ENCODE measurements at places on chromosomes 11 and 22.

DNA sequence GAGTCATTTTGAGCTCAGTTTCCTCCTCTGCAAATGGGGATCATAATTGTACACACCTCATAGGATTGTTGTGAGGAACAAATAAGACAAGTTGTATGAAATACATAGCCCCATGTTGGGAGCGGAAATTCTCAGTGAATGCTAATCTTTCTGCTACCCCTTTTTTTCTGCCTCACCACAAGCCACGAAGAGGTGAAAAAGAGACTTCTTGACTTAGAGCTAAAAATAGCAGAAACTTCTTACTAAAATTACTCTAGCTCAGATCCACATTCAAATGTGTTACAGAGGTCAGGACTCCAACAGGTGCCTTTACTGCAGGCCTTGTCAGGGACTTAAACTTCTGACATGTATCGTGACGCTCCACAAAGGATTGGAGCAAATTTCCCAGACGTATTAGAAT, 128.5 kb downstream of the MIAT start:
- no peak for DNase-seq

DNA sequence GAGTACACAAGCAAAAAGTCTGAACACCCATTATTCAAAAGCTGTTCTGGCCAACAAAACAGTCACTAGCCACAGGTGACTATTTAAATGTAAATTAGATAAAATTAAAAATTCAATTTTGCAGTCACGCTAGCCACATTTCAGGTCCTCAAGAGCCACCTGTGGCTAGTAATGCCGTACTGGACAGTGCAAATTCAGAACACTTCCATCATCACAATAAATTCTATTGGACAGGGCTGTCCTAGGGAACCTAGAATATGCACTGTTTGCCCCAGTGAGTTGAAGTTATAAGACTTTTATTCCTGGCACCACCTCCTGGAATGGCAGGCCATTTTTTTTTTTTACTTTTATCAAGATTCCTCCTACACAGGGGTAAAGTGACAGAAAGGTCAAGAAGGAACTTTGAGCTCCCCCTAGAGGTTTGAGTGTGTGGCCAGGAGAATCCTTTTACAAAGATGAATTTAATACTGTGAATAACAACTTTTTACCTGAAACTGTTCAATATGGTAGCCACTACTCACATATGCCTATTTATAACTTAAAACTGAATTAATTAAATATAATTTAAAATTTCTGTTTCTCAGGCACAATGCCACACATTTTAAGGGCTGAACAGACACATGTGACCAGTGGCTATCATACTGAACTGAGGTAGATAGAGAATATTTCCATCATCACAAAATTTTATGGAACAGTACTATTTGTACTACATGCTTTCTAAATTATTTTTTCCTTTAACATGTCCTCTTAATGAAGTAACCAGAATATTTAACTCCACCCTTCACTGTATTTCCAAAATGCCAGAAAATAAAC, 6.5 kb downstream of the MSANTD2 start:
- no peak for DNase-seq

GRCh38 chr11:105181100-105181499, 41.5 kb upstream of the CARD18 start:
- DNase-seq = no peak

DNA sequence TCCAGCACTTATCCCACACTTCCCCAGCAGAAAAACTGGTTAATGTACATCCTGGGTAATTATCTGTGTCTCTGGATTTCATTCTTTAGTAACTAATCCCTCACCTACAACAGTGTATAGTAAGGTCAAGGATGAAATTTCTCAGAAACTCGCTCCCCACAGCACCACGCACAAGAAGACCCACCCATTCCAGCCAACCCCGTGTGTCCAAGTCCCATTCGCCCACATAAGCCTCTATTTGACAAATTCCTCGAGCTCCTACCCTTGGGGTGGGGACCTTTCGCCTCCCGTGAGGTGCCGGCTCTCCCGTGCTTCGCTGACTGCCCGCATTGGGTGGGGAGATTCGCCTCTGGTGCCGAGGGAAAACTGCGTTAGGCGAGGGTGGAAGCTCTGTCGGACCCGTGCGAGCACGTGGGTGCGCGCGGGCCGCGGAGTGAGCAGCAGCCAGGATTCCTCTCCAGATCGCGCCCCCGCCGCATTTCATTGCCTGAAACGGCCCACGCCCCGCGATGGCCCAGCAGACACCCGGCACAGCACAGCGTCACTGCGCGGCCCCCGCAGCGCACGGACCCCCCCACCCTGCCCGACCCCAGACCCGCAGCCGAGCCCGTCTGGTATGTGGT, 866 bp downstream of the EXPH5 start:
- DNase-seq = peak; percentile 55

DNA sequence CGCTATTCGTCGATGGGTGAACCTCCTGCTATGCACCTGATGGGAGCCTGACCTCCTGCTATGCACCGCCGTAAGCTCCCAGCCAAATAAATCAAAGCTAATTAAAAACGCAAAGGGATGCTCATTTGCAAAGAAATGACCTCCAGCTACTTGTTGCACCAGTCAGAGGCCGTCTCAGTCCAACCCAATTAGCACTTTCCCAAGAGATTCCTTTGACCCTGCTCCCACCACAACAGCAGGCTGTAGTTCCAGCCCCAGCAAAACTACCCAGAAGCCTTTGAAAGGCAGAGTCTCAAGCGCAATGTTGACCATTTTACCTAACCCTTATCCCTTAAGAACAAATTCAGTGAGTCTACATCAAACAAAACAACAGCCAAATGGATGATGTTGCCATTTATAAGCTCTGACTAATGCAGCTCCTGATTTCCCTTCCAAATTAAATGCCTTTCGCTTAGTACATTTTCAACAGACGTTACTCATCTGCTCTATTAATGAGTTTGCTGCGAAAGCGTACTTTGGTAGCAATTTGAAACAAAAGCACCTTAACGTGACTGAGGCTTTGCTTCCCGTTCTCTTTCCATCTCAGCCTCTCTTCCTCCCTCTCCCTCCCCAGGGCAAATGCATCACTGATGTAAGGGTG, 17.2 kb upstream of the BSX start:
- no peak for DNase-seq

DNA sequence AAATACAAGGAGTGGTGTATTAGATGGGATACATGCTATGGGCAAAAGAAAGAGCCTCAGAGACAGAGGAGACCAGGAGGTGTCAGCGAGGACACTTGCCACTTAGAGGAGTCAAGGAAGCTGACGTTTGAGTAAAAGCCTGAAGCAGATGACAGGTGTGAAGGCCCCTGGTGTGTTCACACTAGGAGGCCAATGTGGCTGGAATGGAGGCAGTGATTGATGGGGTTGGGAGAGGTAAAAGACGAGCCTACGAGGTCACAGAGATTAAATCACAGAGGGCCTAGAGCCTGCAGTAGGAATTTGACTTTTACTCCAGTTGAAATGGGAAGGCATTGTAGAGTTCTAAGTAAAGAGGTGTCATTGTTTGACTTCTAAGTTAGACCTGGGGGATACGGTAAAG, 12.0 kb upstream of the GDPD5 start:
- no peak for DNase-seq

DNA sequence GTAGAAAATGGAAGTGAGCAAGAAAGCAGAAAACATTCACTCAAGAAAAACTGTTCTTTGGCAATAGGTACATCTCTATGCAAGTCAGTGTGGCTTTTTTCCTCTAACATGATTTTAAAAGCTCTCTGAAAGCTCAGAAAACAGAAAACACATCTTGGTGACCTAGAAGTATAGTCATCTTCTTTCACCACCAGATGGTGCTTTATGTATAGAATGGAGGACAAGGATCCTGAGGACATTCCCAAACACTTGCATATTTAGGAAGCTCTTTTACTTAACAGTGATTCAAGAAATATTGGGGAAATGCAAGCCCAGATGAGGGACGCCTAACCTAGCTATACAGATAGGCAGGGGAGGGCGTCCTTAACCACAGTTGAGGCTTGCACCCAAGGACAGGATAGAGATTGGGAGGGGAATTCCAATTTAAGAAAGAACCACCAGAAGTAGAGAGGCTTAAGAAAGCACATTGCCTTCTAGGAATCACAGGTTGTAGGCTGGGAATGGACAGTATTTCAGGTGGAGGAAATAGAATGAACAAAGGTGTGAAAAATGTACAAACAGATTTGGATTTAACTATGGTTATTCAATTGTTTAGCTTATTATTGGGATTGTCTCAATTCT, 13.8 kb upstream of the CCDC81 start:
- no peak for DNase-seq

DNA sequence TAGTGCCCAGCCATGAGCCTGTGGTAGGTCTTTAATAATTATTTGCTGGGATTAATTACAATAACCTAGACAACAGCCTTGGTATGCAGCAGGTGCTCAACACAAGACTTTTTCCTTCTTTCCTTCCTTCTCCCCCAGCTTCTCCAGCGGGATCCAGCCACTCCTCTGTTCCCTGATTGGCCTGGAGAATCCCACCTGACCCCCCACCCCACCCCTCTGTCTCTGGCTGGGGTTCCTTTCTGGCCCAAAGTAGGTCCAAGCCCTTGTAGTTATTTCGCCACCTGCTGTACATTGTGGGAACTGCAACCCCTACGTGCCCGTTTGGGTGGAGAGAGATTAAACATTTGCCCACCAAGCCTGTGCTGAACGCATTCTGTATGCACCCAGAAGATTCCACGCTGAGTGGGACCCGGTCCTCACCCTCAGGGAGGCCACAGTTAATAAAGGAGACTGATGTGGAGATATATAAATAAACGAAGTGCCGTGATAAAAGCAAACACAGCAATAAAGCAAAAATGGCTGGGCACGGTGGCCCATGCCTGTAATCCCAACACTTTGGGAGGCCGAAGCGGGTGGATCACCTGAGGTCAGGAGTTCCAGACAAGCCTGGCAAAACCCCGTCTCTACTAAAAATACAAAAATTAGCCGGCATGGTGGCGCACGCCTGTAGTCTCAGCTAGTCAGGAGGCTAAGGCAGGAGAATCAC, 32.1 kb upstream of the DGKZ start:
- DNase-seq = peak; percentile 91

- DNase-seq = no peak
These were observed 45.8 kb upstream of the AMPD3 start for GRCh38 chr11:10409207-10409661.

DNA sequence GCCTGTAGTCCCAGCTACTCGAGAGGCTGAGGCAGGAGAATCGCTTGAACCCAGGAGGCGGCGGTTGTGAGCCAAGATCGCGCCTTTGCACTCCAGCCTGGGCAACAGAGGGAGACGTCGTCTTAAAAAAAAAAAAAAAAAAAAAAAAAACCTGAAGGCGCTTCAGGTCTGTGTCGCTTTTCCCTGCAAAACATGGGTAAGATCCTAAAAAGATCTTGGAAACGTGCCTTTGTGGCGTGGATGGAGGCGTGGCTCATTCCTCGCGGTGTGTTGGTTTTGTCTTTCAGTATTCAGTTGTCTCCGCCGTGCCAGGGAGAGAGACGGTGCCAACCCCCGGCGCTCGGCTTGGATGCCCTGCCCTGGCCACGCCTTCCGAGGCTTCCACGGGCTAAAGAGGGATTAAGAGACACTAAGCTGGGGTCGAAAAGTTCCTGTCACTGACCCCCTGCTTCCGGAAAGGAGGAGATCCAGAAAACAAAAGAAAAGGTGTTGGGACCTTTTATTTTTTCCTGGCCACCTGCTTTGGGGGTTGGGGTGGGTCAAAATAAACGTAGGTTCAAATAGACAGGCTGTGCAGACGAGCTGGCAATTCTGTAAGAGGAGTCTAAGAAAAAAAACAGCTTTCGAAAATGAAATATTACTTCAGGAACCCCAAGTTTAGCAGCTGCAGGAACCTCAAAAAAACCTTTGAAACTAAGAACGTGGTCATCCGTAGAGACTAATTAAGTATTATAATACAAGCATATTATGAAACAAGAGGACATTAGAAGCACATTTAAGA, 1.1 kb upstream of the SLC35F2 start:
- DNase-seq = peak; percentile 59

DNA sequence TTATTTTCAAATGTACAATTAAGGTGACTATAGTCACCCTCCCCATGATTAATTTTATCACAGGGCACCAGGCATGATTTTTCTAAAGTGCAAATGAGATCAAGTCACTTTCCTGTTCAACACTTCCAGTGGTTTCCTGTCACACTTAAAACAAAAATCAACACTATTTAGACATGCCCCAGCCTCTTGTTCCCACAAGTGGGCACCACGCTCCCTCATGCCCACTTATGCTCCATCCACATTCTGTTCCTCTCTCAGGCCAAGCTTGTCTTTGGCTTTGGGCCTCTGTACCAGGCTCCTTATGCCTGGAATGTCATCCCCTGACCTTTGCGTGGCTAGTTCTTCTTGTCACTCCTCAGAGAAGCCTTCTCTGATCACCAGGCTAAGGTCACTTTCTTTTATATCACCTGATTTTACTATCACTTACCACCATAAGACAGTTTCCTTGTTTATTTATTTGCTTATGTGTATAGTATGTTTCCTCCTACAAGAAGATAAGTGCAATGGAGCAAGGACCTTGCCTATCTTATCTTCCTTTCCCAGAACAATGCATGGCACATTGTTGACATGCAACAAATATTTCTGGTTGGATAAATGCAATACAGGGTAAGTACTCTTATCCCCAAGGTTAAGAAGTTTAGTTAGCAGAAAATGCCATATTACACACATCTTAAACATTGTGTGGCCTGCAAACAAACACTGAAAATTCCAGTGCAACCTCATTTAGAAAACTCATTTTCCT, 50.9 kb upstream of the PANX1 start:
- no peak for DNase-seq

DNA sequence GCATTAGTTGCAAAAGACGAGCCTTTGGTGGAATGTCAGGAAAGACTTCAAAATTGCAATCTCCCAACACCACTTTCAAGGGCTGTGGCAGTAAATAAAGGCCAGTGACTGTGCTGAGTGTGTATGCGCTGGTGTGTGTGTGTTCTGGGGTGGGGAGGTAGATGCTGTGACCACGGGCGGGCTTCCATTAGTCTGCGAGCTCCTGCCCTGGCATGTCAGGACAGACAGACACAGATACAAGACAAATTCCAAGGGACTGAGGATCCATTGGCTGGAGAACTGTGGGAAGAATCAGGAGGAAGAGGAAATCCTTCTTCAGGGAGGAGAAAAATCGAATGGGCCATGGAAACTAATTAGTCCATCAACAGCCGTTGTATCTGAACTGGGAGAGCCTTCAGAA, 83.6 kb downstream of the FEZ1 start:
- no peak for DNase-seq

GRCh38 chr11:65788821-65789220, 2.0 kb downstream of the OVOL1 start:
- DNase-seq = no peak

GRCh38 chr11:27388869-27389268, 25.9 kb upstream of the CCDC34 start:
- DNase-seq = no peak

- no peak for DNase-seq
These were observed 130.7 kb downstream of the MN1 start for GRCh38 chr22:27670701-27671412.

Data from stimulated activated CD8-positive, alpha-beta memory T cell treated with anti-CD3 and anti-CD28 coated beads, Interleukin-4, amount 100 ng/mL, for 48 hours (primary cell).